DMS153 (cell line): ENCODE measurements at places on chromosomes 6 and 20.

DNA sequence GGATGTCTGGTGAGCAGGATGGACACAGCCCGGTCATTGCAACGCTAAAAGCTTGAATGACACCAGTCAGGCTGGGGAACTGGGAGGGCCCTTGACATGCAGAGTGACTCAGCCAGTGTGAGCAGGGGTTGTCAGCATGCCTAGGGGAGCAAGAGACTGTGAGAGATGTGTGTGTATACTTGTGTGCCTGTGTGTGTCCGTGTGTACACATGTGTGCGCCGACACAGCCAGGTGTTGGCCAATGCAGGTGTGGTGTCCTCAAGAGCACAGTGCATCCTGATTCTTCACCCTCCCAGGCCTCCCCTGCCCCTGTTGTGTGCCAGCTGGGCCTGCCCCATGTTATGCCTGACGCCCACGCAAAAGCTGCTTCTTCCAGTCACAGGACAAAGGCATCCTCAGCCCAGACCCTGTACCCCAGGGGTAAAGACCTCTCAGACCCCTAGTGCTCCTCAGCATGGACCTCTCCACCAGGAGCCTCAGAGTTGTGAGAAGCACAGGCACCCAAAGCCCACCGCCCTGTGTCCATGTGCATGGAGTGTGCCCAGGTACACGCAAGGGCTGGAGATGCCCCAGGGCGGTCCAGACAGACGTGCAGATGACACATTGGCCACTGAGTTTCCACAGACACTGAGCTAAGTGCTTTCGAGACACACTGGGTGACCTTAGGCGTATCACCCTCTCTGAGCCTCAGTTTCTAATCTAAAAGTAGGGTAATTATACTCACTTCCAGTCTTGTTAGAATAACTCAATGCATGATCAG is 16.6 kb downstream of the NRSN2 start:
- DNase-seq = no peak

GRCh38 chr6:32181915-32182529 is 2.0 kb downstream of the AGER start:
- no peak for DNase-seq

GRCh38 chr6:112281821-112282615 is 27.7 kb upstream of the LAMA4 start:
- no peak for DNase-seq

GRCh38 chr6:113653275-113653674 is 203.9 kb upstream of the MARCKS start:
- DNase-seq = no peak

DNA sequence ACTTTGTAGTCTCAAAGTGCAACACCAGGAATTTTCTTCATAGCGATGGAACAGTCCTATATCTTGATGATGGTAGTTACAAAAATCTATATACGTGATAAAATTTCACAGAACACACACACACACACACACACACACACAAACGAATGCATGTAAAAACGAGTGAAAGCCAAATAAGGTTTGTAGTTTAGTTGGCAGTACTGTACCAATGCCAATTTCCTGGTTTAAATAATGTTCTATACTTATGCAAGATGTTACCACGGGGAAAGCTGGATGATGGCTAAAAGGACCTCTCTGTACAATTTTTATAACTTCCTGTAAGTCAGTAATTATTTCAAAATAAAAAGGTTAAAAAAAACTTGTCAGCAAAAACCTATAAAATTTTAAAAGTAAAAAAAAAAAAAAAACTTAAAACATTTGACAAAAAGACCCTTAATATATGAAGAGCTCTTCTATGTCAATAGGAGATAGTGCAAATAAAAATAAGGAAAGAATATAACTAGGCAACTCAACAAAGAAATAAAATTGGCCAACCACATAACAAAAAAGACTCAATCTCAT is 37.6 kb downstream of the PDSS2 start:
- no peak for DNase-seq

- no peak for DNase-seq
Observed at GRCh38 chr6:157372501-157373280, 8.3 kb upstream of the ZDHHC14 start.

DNA sequence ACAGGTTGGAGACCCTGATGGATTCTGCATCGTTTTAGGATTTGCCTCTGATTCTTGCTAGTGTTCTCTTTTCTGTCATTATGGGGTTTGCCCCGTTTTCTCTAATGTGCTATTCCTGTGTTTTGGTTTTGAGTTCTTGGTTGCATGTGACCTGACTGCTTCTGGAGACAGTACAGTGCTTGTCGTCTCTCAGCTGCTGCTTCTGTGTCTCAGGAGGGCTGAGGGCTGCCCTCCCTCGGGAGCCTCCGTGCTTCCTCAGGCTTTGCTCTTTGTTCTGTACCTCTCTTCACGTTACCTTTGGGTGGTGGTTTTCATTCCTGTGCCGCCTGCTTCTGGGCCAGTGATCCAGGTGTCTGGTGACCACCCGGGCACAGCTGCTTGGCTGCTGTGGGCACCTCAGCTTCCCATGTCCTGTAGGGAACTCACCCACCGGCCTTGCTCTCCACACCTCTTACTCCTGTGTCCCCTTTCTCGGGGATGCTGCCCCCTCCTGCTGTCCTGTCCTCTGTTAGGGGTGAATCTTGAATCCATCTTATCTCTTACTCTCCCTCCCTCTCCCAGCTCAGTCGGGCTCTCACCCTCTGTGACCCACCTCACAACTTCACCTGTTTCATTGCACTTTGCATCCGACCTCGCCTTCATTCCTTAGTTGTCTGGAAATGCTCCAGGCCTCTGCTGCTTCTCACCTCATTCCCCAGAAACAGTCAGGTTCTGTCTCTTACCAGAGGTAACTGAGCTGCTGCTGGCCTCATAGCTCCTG is 33.2 kb downstream of the PANK2 start:
- DNase-seq = no peak

DNA sequence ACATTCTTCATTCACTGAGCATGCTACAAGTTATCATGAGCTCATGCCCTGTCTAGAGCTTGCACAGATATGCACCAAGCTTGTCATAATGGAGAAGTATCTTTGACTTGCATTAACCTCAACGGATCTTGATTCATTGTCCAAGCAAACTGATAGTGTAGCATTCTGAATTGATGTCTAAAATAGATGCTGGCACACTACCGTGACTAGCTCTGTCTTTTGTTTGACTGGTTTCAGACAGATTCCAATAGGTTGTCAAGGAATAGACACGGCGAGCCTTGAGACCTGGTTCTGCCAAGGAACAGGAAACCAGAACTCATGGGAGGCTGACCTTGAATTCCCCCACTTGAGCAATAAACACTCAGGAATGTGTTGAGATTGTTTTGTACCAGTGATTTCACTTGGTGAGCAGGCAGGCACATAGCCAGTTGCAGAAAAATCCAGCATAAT is 1153.1 kb upstream of the GJE1 start:
- DNase-seq = no peak

GRCh38 chr6:71486461-71486860 is 197.8 kb downstream of the OGFRL1 start:
- no peak for DNase-seq

GRCh38 chr6:81265106-81265505 is 487.4 kb downstream of the TENT5A start:
- no peak for DNase-seq

GRCh38 chr20:1870792-1871550 is 24.2 kb upstream of the SIRPA start:
- DNase-seq = no peak

DNA sequence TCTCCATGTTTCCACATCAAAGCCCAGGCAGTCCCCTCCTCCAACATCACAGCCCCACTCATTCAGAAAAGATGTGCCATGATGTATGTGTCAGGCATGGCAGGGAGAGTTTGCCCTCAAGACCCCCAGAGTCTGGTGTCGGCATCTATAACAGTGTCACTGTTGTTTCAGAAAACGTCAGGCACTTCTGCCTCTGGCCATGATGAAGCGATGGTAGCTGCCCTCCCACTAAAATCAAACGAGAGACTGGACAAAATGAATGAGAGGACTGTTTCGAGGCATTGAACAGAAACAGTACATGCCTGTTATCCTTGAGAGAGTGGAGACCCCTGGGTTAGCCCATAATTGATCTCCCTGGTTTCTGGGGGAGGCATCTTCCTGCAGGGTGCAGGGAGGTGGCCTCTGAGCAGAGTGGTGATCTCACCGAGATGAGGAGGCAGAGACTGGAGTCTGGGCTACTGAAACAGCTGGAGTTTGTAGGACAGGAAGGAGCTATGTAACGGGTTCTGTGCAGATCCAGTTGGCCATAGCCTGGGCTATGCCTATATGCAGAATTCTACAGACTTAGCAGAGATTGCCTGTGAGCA is 144.5 kb downstream of the SYCP2 start:
- no peak for DNase-seq

- no peak for DNase-seq
Observed at GRCh38 chr20:15320941-15321340, 983.5 kb upstream of the FLRT3 start.

DNA sequence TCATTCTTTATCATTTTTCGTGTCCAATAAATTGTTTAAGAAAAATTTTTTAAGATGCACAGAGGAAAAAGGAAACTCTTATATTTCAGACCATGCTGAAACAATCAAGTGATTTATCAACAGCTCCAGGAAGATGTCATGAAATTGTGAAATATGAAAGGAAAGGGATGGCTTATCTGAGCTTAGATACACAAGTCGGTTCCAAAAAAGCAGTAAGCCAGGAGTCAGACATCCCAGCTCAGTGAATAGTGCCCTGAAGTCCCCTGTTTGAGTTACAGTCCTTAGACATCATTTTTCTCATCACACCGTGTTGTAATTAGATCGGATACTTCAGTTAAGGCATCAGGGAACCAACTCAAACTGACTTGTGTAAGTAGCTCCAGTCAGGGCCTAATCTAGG is 91.0 kb upstream of the SSTR4 start:
- DNase-seq = no peak

DNA sequence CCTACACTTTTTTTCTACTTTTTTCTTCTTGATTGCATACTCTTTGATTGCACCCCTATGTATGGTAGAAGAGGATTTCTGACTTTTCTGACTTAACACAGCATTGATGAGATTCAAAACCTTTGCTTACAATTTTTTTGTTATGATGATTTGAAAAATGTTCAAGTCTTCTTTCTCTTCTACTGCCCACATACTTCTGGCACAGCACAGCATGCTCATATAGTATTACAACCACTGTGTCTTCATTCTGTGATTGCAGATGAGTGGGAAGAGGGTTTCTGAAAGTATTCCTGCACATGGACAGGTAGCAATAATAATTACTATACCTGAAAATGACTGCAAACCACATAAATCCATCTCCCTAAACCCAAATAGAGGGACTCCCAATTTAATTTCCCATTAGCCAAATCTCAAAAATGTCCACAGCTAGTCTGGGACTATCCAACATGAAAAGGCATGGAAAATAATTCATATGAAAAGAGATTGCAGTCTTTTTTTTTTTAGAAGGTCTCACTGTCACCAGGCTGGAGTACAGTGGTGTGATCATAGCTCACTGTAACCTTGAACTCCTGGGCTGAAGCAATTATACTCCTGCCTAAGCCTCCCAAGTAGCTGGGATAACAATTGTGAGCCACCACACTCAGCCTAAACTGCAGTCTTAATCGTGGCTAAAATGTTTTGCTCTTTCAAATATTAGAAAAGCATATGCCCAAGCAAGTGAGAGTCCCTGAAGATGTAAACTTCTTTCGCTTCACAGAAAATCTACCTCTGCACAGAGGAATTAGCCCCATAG is 15.9 kb upstream of the TENT5A start:
- no peak for DNase-seq

DNA sequence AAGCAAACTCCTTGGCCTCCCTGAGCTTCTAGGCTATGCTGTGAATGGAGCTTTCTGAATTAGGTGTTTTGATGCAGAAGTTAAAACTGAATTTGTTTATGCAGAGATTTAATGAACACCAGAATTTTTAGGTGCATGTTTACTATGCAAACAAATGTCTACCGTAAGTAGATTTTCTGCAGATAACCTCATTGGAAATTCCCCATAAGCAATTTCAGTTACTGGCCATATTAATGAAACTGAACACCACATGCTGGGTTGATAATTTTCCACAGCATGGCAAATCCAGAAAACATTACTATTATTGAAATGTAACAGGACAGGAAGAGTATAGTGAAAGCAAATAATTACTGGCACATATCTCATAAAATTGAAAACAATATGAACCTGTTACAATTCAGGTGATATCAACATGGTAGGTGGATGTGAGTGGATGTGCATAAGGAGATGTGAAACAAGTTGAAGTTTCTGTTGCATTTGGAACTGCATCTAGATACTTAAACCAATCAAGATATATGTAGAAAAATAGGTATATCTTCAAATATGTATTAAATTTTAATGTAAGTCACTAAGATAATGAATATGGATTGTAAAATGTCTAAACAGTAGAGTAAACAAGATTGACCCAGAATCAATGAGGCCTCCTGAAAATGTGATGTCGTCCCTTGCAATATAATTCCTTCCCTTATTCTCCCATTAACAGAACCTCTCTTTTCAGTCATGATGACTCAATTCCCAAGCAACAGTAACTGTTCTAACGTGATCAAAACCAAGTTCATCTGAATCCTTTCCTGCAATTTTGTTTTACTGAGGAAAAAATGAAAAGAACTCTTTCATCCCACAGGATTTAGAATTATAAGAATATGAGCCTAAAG is 11.0 kb downstream of the PTCHD4 start:
- DNase-seq = no peak

DNA sequence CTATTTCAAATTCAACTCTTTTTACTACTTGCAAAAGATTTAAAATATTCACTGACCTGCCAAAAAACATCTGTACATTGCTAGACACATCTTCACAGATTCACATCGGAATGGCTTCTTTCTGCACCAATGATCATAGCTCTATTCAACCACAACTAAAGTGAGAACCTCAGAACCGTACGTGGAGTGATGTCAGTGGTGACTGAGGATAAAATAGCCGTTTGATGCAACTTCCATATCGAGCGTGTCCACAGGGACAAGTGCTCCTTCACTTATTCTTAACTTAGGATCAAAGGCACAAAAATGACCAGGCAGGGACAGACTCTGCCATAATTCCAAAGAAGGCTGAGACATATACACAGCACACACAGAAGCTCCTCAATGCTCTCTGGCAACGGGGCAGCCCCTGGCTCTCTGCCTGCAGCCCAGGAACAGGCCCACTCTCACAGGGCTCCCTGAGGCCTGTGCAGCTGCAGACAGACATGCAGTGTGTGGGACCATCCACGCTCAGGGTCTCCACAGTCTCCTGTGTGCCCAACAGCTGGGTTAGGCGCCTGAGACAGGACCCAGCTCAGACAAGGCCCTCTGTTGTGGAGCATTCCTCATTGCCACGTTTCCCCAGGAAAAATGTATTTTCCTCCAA is 22.8 kb downstream of the FYN start:
- no peak for DNase-seq

GRCh38 chr6:170290296-170291128 is at the start of gene DLL1:
Gene DLL1, minus strand, starts transcription at chr6:170291078. Its CDS starts 939 bp downstream, at chr6:170290139.
- DNase-seq = peak; percentile 82

GRCh38 chr6:16305788-16306187 is 67.4 kb downstream of the GMPR start:
- no peak for DNase-seq

DNA sequence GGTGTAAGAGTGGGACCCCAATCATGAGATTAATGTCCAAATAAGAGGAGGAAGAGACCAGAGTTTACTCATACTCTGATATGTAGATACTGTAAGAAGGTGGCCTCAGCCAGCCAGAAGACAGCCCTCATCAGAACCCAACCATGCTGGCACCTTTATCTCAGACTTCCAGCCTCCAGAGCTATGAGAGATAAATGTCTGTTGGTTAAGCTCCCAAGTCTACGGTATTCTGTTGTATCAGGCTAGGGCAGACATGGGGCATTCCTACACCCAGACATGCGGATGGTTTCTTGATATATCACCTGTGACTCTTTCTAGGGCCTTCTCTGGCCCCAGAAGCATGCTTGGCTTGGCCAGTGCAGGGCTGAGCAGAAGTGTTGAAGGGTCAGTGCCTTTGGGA is 247.4 kb upstream of the RIN2 start:
- DNase-seq = no peak
